Stimulated activated CD8-positive, alpha-beta memory T cell treated with anti-CD3 and anti-CD28 coated beads, Interleukin-15, amount 100 ng/mL, for 4 hours (primary cell): ENCODE measurements at places on chromosomes 3 and 15.

DNA sequence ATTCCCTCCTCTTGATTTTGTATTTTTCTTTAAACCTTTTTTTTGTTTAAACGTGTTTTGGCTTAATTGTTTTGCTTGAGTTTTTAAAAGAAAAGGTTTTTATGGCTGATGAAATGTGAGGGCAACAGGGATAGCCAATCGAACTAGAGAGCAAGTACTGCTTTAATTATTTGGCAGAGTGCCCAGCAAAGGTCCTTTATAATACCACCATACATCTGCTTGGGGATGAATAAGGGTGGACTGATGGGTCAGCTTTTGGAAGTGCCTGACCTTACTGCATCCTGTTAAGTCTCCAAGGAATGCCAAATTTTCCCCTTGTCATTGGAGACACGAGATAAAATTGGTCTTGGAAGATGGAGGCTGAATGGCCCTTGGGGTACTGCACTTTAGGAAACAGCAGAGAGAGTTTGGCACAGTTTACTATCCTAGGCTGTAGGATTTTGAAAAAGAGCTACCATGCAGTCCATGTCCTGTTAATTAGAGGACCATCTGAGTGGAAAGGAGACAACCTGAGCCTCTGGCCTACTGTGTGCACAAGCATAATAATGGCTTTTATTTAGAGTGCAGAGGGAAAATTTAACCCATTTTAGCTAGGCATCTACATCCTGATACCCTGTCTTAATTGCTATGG lies 19.8 kb upstream of the MTHFS start:
- DNase-seq: no peak

DNA sequence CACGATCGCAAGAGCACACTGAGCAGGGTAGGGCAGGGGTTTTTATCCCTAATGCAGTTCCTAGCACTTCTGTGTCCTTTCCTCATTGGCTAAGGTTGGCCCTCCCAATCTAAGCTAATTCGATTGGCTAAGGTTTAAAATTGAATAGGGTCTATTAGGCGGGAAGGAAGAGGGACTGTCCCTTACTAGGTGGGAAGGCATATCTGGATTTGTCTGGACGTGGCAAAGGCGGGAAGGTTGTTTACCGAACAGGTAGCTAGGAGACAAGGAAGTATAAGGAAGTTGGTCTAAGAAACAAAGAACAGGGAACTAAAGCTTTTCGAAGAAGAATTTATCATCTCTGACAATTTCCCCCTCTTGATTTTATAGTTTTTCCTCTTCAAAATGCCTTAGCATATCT lies 24.8 kb upstream of the ATG7 start:
- no peak for DNase-seq

DNA sequence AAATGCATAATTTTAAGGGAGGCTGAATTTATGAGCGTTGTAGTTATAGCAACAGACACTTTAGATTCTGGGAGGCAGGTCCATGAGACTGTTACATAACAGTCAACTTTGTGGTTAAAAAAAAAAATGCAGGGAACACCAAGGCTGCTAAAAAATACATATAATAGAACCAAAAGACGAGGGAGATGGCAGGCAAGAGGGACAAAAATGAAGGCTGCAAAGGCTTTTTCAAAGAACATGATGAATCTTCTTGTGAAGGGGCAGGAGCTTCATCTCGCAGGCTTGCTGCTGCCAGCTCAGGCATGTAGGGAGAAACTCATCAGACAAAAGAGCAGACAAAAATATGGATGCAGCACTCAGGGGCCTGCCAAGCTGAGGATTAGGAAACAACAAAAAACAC lies 243.9 kb downstream of the SHQ1 start:
- no peak for DNase-seq

DNA sequence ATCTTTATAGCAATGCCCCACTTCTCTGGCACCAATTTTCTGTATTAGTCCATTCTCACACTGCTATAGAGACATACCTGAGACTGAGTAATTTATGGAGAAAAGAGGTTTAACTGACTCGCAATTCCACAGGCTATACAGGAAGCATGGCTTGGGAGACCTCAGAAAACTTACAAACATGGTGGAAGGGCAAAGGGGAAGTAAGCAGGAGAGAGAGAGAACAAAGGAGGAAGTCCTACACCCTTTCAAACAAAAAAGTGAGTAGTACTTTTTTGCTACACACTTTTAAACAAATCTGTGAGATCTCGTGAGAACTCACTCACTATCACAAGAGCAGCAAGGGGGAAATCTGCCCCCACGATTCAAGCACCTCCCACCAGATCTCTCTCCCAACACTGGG lies 67.8 kb upstream of the ZBED2 start:
- DNase-seq: no peak

DNA sequence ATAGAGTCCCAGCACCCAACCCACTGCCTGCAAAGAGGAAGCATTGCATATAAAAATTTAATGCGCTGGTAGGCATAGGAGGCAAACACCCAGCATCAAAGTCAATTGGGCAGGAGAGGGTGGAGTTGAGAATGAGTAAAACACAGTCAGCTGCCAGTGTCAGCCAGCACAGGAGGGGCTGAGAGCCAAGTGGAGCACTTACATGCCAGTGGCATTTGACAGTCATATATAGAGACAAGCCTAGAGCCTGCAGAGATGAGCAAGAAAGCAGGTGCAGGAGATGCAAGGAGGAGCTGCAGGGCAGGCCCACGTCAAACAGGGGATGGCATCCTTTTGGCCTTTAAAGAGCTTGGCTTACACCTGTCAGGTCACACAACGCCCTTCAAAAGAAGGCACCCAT lies 27.6 kb upstream of the ZFAND6 start:
- DNase-seq: no peak

DNA sequence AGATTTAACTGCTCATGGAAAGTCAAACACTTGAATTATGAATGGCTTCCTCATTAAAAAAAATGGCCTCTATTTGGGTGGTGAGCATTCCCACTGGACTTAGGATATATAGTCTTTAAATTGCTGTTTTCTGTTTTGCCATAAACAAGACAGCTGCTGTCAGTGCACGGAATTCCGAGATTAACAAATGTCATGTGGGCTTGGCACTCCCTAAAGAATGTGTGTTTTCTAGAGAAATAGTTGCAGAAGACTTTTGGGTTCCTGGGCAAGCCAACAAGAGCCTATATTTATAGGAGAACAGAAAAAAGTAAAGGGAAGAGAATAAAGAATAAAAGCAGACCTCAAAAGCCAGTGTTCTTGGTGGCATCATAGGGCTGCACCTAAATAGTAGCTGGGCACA lies 13.6 kb upstream of the TFG start:
- DNase-seq: no peak

- no peak for DNase-seq
These were observed 22.2 kb upstream of the SOX2 start for GRCh38 chr3:181689546-181689945.

DNA sequence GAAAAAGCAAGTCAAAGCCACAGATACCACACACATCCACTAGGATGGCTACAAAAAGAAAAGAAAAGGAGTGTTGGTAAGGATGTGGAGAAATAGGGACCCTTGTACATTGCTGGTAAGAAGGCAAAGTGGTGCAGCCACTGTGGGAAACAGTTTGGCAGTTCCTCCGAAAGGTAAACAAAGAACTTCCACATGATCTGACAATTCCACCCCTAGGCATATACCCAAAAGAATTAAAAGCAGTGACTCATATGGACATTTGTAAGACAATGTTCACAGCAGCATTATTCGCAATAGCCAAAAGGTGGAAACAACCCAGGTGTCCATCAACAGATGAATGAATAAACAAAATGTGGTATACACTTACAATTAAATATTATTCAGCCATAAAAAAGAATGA lies 22.2 kb upstream of the GMPPB start:
- DNase-seq: no peak

- DNase-seq: no peak
These were observed 14.2 kb upstream of the HOMER2 start for GRCh38 chr15:82966671-82967071.

DNA sequence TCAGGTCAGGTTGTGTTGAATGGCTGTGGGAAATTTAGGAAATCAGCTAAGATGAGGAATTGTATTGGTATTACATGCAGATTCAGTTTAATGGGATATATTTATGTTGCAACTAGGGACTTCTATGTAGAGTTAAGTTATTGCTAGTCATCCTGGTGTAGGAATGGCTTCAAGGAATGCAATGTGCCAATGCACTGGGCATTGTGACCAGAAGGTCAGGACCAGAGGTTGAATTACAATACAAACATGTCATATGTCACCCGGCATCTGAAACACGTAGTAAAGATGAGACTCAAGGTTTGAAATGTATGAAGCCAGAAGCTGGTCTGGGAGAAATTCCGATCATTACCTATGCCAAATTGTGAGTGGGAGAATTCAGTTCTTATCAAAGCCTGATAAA lies 11.7 kb upstream of the GAP43 start:
- DNase-seq: no peak

DNA sequence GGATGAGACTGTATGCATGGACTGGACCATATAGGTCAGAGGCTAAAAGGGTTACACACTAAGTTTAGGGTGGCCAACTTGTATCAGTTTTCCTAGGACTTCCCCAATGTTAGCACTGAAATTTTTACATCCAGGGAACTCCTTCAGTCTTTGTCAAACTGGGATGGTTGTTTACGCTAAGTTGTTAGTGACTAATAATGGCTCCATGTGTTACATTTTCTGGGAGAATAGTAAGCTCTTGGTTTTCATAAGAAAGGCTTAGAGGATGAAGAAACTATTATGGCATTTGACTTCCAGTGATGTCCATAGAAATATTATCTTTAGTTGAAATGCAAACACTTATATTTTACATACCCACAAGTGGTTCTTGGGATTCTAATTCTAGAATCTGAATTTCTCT lies 57.9 kb upstream of the ST3GAL6 start:
- no peak for DNase-seq

- DNase-seq: no peak
These were observed 609.7 kb downstream of the PDCD6IP start for GRCh38 chr3:34408088-34408487.

- DNase-seq: no peak
These were observed 43.2 kb downstream of the ZMAT3 start for GRCh38 chr3:179028408-179028807.

DNA sequence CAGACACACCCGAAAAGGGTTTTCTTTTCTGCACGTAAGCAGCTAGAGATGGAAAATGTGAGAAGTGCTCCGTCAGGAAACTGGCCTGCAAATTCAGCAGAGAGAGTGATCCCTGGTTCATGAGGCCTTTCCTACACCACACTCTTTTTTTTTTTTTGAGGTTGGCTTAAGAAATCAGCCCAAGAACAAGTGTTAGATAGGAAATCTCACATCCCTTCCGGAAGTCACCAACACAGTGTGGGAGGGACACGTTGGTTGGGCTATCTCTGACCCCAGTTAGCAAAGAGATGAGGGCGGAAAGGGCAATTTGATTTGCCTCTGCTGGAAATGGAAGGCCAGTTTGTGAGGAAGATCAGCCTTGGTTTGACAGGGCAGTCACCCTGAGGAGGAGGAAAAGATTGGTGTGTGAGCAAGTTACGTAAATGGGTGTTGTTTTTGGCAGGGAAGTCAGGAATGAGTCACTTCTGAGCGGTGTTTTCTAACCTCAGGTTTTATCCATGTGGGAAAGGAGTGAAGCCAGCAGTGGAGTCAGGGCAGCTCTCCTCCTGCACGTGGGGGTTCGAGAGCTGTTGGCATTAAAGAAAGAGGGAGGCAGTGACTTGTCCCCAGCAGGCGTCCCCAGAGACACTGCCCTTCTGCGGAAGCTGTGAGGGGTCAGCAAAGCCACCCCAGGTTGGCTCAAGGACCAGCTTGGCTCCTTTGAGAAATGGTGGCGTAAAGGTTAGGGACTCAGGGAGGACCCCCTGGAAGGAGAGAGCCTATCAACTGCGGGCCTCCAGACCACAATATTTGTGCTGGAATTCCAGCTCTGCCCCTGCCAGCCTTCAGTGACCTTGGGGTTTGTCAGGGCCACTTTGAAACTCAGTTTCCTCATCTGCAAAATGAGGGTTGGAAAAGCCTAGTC lies 237.6 kb upstream of the BHLHE40 start:
- no peak for DNase-seq

- no peak for DNase-seq
These were observed 297.8 kb downstream of the SATB1 start for GRCh38 chr3:18127174-18127858.

DNA sequence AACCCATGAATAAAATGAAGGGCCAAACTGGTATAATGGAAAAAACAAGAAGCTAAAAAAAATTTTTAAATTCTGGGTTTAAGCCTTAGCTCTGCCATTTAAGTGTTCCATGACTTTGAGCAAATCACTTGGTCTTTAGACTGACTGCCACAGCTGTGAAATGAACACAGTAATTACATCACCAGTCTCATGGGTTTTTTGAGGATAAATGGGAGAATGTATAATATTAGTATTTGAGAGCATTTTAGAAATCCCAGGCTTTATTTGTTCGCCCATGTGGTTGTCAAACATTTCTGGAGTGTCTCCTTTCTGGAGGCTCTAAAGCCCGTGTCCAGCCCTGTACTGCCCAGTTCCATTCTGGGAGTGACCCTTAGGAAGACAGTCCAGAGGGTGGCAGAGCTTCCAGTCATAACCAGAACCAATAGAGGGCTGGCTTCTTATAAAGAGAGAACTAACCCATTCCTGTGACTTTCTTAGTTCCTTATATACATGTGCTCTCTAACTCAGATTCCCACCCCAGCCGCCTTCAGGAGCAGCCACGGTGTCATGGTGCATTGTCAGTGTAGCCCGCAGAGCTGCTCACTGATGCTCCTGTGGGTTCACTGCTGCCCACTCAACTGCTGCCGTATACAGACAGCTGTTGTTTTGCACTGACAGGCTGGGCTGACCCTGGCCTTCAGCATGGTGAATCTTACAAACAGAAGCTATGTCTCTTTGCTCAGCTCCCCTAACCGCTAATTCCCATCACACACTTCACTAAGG lies 44.7 kb downstream of the BOC start:
- no peak for DNase-seq

- DNase-seq: no peak
These were observed 16.9 kb downstream of the POPDC2 start for GRCh38 chr3:119643528-119643927.

DNA sequence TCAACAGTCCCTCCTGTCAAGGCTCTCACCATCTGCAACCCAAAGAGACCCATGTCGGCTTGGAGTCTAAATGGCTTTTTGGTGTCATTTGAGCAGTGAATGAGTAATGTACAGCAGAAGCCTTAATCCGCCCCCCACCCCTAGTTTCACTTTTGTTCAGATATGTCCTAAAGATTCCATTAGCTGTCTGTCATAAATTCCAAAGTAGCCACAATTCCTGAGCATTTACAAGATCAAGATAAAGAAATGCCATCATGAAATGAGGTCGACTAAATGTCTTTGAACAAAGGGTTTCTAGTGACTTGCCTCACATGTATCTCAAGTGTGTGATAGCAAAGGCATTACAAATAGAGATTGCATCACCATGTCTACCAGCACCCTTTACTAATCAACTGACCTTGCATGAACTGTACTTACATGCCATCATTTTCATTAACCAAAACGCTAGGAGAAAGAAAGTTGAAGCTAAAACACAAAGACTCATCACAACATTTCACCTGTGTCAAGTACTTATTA lies 123.8 kb upstream of the PHLDB2 start:
- DNase-seq: no peak

- no peak for DNase-seq
These were observed 33.4 kb upstream of the RAD18 start for GRCh38 chr3:8996681-8997121.

- peak; percentile 96 for DNase-seq
These were observed at the start of gene OXSR1 for GRCh38 chr3:38164952-38165721. Gene OXSR1 (plus strand): TSS chr3:38165537. CDS start chr3:38165877, 340 bp downstream.

GRCh38 chr3:133441867-133442270 lies 42.0 kb downstream of the BFSP2 start:
- no peak for DNase-seq

GRCh38 chr3:119295816-119296726 lies 1.9 kb downstream of the ARHGAP31 start:
- no peak for DNase-seq
